ENCODE measurements at places on chromosomes 2 and 18.

DNA sequence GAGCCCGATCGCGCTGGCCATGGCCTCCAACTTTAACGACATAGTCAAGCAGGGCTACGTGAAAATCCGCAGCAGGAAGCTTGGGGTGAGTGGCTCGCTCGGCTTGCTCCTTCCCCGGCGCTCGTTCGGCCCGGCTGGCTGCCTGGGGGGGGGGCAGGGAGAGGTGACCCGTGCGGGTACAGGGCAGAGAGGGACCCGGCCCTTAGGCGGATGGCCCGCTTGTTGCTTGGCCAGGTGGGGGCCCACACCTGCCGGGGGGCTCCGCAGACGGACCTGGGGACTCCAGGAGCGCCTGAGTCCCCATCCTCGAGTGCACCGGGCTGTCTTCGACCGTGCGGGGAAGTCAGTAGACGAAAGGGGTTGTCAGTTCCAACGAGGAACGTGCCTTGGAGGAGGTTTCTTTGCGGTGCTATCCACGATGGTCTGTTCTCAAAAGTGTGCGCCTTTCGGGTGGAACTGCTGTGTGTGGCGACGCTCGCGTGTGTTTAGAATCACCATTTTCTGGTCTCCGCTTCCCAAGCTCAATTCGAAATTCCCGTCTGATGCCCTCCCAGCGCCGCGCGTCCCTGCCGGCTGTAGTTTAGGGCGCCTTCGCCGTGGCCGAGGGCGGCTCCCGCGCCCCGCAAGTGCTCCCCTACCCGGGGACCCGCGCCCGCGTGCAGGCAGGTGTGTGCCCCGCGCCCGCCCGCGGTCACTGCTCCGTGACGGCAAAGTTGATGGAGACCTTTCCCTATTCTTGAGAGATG lies 711 bp downstream of the DOK6 start:
- DNase-seq, result no peak

GRCh38 chr2:25933622-25934021 lies 48.7 kb downstream of the KIF3C start:
- no peak for DNase-seq

DNA sequence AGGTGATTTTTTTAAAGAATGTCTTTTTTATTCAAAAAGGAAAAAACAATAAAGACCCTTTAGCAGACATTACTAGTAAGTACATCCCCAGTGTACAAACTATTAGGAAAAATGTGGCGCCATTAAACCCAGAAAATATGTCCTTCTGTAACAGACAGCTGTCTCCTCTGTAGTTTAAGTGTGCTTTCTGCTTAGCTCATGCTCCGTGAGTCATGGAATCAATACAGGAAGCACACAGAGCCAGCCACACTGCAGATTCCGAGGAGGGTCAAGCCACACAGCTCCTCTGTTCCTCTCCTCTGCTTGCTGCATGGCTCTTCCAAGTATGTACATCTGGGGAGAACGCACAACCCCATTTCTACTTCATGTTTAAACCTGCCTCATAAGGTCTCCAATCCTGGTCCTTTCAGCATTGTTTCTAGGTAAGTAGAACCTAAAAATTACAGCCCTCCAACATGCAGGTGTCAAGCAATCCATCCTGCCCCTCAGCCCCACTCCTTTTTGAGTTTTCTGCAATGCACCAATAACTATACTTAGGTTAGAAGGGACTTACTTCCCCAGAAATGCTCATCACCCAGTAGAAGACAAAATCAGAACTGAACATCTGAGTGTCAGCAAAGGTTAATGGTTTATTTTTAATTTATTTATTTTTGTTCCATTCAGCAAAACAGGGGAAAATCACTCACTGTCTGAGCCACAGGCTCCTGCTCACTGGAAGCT lies 37.5 kb downstream of the ACVR1 start:
- no peak for DNase-seq

- no peak for DNase-seq
Measured at GRCh38 chr2:237870126-237870525, 10.7 kb downstream of the RAMP1 start.

DNA sequence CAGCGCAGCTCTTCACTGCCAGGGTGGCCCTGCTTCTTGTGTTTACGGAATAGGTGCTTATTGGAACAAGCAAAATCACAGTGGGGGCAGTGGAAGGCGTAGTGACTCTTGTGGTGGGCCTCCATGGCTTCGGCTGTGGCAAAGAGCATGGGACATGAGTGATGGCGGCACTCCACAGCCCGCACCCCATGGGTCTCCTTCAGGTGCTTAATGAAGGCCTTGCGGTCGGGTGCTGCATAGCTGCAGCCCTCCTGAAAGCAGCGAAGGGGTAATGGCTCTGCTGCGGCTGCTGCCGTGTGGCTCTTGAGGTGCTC lies 10.7 kb downstream of the ZNF142 start:
- no peak for DNase-seq

GRCh38 chr18:46632401-46633071 lies 24.5 kb downstream of the LOXHD1 start:
- no peak for DNase-seq

DNA sequence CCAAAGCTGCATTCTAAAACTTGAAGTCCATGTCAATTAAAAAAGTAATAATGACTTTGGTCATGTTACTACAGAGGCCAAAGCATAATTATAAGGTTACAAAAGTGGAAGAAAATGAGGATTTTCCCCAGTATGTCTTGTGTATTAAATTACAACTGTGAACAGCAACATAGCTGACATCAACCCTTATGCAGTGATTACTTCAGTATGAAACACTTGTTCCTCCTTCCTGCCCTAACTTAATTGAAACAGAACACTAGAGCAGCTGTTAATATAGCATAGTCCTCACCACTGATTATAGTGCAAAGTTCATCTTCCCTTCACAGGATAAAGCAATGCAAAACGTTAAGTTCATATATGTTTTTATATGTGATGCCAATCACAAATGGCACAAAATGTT lies 29.9 kb downstream of the EPB41L3 start:
- DNase-seq, result no peak

DNA sequence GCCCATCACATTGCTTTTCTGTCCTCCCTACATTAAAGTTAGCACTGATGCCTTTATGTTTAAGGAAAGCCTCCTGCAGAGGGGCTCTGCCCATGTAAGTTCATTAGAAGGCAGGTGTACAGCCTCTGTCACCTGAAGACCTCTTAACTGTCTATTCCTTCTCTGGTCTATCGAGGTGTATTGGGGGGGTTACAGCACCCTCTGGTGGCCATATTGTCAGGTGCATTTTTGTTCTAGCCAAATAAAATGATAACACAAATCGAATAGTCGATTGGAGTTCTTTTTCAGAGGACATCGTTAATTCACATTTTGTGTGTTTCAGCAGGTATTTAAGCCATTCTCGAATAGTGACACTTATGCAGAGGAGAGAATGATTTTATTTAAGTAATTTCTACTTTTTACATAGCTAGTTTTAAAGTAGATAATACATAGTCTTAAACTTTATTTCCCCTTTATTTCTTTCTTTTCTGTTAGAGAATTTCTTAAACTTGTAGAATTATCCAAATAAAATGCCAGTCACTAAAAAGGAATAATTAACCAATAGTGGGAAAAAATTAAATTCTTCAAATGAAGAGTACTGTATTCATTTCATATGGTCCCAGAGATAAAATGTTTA lies 136.8 kb downstream of the NEDD4L start:
- DNase-seq, result peak; percentile 35

DNA sequence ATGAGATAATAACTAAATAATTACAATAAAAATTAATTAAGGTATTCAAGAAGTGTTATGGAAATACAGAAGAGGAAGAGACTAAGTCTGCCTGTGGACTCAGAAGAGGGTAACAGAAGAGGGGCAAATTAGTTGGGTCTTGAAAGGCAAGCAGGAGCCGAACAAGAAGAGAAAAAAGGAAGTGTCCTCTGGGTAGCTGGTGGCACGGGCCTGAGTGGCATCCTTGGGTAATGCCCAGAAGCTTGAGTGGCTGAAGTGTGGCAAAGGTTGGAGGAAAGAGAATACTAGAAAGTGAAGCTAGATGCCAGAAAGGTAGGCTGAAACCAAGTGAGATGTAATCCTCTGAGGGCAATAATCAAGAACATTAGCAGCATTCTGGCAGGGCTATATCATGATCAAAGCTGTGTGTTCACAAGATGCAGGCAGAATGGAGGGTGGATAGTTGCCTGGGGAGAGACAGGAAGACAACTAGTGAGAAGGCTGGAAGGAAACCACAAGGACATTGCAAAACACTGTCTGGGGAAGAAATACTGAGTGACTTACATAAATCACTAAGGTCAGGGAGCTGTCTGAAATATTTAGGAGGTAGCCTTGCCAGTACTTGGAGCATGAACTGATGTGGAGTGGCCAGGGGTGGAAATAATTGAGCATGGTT lies 16.2 kb downstream of the DOCK10 start:
- no peak for DNase-seq

- DNase-seq, result no peak
Measured at GRCh38 chr18:23227726-23228070, 92.4 kb downstream of the CABLES1 start.

- no peak for DNase-seq
Measured at GRCh38 chr2:60152226-60152833, 401.1 kb downstream of the BCL11A start.

GRCh38 chr2:218986148-218986761 lies 1.3 kb upstream of the FEV start:
- no peak for DNase-seq

GRCh38 chr2:217216316-217216715 lies 356.5 kb upstream of the TNP1 start:
- no peak for DNase-seq
